ENCODE measurements at places on chromosomes 3 and 15. TPM values are rescaled to one million over a fixed set of nuclear protein-coding genes. Genes with fewer than 3 reads are reported as not detected.

The CACNA2D3 gene
- not detected for total RNA-seq

The AMIGO3 gene
- 0.14 TPM for total RNA-seq

The RYK gene
- total RNA-seq, result 111 TPM

The MYH15 gene
- 0.53 TPM for total RNA-seq

The C15orf61 gene
- total RNA-seq, result 3.3 TPM

Measured in thoracic aorta endothelial cell (primary cell).